ENCODE measurements at places on chromosomes 7 and 10. TPM values are rescaled to one million over a fixed set of nuclear protein-coding genes. Genes with fewer than 3 reads are reported as not detected.
A peak's percentile ranks its signal among the peaks of the same experiment; 100 is the strongest.

The NUTM2D gene
- 0.78 TPM for polyA plus RNA-seq

The OPALIN gene
- polyA plus RNA-seq: not detected

- no peak for DNase-seq
Measured at GRCh38 chr10:115937768-115938056, 335.3 kb downstream of the GFRA1 start.

DNA sequence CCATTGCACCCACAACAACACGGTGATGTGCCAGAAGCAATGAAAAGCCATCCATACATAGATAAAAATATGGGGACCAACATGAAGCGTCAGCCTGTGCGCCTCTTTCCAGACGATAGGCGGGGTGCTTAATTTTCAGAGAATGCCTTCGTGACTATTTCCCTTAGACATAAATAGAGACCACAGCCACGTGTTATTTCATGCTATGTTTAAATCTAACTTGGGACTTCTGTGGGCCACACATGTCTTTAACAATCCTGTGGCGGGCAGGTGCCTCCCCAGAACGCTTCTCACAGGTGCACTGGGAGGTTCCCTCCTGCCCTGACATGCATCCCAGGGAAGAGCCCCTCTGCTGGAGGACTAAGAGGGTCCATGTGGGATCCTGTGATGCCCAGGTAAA, 259.7 kb downstream of the ADARB2 start:
- DNase-seq: no peak

DNA sequence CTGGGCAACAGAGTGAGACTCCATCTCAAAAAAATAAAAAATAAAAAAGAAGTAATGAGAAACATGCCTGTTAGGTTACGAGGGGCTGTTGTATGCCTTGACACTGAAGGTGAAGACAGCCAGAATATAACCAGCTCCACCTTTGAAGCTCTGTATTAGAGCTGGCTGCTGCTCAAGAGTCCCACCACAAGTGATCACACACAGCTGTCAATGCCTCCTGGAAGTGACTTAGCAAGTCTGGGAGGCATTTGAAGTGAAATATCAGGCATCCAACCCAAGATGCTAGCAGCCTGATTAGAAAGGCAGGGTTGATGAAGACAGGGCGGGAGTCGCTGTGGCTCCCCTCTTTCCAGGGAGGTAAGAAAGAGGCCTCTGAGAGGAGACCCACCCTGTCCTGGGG, 34.1 kb upstream of the INPP5F start:
- DNase-seq: no peak

DNA sequence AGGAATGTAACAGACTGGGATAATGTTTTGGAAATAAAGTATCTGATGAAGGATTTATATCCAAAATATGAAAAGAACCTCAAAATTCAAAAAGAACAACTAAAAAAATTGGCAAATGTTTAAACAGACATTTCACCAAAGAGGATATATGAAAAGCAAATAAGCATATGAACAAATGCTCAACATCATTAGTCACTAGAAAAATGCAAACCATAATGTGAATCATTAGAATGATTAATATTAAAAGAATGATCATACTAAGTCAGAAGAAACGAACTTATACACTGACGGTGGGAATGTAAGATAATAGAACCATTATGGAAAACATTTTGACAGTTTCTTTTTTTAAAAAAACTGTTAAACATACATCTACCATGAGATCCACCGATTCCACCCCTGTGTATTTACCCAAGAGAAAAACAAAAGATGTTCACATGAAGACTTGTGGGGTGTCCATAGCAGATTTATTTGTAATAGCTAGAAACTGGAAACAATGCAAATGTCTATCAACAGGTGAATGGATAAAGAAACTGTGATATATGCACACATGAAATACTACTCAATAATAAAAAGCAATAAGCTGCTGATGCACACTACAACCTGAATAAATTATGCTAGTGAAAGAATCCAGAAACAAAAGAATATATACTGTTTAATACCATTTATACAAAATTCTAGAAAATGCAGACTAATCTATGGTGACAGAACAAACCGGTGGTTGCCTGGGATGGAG, 35.7 kb downstream of the PRKG1 start:
- peak; percentile 18 for DNase-seq

- DNase-seq: no peak
Measured at GRCh38 chr7:135685306-135686084, 23.2 kb downstream of the STMP1 start.

- no peak for DNase-seq
Measured at GRCh38 chr10:10294881-10295529, 722.7 kb upstream of the CELF2 start.

DNA sequence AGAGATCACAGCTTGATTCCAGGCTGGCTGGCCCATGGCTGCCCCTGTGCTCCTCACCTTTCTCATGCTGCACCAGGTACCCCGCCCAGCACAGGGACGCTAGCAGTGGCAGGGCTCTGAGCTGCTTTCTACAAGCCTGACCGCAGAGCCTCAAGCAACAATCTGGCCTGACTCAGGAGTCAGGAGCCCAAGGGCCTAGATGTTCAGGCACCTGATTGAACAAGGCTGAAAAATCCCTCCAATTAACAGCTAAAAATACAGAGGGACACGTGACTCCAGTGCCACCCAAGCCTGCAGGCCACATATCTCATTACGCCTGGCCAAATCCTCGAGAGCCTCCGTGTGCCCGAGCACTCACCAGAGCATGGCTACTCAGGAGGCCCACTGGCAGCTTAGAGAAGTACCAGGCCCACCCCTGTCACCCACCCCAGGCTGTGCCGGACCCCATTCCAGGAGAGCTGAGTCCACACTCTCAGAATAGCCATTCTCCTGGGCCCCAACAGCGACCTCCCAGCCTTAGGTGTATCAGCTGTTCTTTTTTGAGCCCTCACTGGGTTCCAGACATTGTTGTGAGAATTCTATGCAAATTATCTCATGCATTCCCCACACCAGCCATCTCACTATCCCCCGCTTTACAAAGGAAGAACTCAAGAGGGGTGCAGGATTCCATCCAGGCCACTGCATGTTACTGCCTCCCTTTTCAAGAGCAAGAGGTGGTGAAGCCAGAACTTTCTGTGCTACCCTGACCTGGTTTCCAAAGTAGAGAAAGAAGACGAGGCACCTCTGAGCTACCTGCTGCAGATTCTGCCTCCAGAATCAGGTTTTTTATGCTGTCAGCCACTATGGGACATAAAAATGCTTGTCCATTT, 98.3 kb downstream of the COL13A1 start:
- DNase-seq: no peak

- no peak for DNase-seq
Measured at GRCh38 chr10:52984169-52984568, 211.6 kb upstream of the MBL2 start.

DNA sequence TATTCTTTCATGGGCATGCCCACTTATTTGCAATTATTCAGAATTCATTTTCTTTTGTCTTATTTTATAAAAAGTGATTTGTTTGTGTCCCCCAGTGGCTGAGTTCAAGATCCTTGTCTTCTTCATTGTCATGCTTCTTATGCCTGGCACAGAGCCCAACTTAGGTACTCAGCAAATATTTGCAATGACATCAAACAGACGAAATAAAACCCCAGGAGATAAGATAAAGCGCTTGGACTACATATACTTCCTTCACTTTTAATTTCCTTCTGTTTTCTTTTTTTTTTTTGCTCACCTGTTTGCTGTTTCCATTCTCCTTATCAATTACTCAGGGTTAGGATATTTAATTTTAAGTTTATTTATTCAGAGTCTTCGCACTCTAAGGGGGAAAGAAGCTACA, 225.0 kb downstream of the SDHAF3 start:
- DNase-seq: no peak

All from AG04450 (cell line).